AG10803 (cell line): ENCODE measurements at places on chromosomes 16 and 17.

DNA sequence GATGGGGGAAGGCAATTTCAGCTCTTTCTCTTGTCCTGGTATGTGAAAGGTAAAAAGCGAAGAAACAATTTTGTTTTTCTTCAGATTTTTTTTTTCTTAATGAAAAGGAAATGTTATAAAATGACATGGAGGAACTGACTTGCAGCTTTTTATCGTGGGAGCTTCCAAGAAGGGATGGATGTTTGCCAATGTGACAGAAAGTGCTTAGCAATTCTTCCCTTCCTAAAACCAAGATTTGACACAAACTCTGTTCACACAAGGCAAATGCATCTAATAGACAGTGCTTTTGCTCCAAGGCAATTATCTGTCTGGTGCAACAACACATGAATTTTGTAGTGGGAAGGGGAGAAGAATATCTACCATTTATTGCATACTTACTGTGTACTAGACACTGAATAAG, 988.5 kb downstream of the CDH11 start:
- DNase-seq = peak; percentile 13

- no peak for DNase-seq
These were observed 88.1 kb downstream of the AMFR start for GRCh38 chr16:56337131-56337857.

DNA sequence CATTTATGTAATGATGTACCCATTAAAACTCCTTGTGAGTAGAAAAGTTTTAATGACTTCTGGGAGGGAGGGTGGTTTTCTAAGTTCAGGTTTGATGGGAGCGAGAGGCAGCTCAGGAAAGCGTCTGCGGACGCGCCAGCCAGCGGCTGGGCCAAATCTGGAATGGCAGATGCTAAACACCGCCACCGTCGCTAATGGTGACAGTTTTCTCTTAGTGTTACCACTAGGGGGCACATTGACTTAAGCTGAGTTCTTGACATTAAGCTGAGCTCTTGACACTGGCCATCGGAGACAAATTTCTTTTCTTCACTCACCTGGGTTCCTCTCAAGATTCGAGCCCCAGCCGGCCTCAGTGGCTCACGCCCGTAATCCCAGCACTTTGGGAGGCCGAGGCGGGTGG, 6.7 kb downstream of the TRPV1 start:
- peak; percentile 12 for DNase-seq

- DNase-seq = peak; percentile 83
These were observed 6.7 kb upstream of the PHKG2 start for GRCh38 chr16:30741461-30741914.

DNA sequence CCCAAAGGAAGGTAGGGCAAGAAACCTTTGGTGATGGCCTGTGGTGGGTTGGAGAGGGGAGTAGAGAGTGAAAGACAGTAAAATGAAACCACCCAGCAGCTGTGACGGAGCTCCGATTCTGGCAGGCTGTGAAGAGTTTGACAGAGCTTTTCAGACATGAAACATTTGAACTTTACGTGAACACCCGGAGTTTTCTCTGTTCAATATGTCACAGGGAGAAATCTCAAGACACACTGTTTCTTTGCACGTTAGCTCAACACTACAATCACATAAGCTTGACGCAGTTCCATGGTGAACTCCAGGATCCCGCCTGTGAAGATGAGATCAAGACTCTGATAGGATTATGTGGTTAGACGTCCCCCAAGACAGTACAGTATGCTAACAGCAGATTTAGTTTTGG, 79.6 kb upstream of the CDH11 start:
- peak; percentile 34 for DNase-seq

GRCh38 chr16:12907670-12908233, 6.4 kb downstream of the SHISA9 start:
- no peak for DNase-seq

DNA sequence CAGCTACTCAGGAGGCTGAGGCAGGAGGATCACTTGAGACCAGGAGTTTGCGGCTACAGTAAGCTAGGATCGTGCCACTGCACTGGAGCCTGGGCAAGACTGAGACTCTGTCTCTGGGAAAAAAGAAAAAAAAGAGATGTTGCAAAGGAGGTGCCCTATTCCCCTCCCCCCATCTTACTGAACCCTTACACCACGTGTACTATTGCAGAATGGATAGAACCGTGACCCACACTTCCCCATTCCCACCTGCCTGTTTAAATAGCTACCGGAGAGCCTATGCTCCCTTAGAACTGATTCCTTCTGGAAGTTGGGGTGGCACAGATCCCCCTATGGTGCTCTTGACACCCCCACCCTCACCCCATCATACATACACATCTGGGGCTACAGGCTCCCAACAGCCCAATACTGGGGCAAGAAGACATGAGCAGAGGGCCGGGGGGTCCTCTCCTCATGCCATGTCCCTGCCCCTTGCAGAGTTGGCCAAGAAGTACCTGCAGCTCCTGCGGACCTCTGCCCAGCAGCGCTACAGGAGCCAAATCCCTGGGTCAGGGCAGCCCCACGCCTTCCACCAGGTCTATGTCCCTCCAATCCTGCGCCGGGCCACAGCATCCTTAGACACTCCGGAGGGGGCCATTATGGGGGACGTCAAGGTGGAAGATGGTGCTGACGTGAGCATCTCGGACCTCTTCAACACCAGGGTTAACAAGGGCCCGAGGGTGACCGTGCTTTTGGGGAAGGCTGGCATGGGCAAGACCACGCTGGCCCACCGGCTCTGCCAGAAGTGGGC, 35.7 kb downstream of the NLRC5 start:
- DNase-seq = no peak

GRCh38 chr16:58021661-58022551, 3.6 kb upstream of the MMP15 start:
- DNase-seq = peak; percentile 70

DNA sequence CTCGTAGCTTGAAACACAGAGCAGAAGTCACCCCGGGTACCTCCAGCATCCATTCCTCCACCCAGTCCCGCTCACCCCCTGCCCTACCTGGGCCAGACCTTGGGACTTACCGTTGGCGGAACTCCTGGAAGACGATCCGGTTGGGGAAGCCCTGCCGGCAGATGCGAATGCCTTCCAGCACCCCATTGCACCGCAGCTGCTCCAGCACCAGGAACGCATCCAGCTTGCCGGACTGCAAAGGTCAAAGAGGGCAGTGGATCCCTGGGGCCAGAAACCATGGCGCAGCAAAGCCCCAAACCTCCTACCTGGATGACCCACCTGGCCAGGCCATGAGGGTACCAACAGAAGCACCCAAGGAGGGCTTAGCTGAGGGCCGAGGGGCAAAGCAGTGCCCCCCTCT, 97.9 kb downstream of the NDE1 start:
- DNase-seq = no peak

- DNase-seq = peak; percentile 22
These were observed 504 bp downstream of the ERBB2 start for GRCh38 chr17:39700148-39700987.

DNA sequence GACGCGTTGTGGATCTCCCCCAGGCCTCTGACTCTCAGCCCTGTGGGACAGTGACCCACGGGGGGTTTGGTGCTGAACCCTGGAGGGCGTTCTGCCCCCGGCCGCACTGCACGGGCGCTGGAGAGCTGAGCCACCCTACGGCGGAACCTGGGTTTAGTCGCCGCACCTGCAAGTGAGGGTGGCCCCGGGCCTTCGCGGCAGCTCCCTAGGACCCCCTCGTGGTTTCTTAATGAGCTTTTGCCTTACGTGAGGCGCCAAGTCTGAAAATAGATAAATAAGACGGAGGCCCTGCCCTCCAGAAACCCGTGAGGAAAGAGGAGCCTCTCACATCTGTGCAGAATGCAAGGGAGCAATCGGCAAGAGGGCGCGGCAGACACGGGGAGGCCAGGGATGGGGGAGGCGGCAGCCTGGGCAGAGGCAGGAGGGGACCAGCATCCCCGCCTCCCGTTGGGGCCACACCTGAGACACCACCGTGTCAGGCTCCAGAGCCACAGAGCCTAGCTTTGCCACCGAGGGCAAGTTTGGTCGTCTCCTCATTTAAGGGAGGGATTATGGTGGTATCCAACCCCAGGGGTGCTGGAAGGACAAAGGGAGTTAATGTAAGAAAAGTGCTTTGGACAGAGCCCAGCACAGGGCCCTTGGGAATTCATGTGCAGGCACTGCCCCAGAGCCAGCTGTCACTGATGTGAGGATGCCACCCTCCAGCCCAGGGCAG, 153.2 kb upstream of the CHMP6 start:
- no peak for DNase-seq

GRCh38 chr17:31132977-31133376, 38.2 kb downstream of the NF1 start:
- DNase-seq = no peak

DNA sequence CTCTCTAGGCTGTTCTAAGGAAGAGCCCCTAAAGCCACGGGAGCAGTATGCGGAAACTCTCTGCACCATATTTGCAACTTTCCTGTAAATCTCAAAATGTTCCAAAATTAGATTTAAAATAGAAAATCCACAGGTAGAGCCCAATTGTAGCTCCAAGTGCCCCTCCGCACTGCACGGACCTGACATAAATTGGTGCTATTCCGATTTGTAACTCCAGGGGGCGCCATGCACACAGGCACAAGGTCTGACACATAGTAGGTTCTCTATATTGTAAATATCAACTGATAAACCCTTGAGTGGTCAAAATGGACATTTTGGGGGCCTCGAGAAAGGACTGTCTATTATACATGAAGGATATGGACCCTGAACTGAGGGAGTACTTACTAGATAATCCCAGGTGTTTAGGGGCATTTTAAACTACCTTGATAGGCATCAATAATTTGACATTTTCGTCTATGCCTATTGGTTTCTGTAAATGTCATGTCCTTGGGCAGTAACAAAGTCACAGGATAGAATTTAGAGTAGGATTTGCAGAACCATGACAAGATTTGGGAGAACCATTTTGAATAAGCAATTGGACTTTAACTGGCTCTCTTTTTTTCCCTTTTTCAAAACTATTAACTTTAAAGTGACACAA, 36.6 kb upstream of the TMEM132E start:
- peak; percentile 8 for DNase-seq

DNA sequence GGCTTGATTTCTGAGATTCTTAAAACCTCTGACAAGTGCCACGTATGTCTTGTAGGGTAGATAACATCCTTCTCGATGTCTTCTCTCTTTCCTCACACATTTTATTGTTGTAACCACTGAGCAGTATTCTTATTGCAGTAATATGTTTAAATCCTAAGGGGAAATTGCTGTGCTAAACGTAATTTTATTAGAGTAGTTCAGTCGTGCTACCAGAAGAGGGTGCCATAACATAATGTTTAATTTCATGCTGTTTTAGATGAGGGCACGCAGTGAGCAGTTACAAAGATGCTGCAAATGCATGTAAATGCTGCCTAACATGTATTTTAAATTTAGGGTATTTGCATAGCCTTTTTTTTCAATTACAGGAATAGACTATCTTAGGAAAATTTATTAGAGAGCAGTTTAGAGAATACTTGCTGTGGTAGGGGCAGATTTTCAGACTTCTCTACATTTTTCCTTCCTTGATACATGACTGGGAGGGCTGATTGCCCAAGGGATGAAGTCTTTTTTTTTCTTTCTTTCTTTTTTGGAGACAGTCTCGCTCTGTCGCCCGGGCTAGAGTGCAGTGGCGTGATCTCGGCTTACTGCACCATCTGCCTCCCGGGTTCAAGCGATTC, 51.7 kb downstream of the GAN start:
- DNase-seq = peak; percentile 47

- peak; percentile 38 for DNase-seq
These were observed 140.4 kb downstream of the PMP22 start for GRCh38 chr17:15124746-15125145.

DNA sequence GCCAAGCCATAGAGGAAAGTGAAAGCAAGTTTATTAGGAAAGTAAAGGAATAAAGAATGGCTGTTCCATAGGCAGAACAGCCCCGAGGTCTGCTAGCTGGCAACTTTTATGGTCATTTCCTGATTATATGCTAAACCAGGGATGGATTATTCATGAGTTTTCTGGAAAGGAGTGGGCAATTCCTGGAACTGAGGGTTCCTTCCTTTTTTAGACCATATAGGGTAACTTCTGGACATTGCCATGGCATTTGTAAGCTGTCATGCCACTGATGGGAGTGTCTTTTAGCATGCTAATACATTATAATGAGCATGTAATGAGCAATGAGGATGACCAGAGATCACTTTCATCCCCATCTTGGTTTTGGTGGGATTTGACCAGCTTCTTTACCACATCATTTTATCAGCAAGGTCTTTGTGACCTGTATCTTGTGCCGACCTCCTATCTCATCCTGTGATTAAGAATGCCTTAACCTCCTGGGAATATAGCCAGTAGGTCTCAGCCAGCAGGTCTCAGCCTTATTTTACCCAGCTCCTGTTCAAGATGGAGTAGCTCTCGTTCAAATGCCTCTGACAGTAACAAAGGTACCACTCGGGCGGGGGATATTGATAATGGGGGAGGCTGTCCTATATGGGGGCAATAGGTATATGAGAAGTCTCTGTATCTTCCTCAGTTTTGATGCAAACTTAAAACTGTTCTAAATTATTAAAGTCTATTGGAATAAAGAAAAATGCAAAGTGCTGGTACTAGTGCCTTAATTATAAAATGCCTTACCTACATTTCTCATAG, 38.9 kb upstream of the HELZ start:
- no peak for DNase-seq

DNA sequence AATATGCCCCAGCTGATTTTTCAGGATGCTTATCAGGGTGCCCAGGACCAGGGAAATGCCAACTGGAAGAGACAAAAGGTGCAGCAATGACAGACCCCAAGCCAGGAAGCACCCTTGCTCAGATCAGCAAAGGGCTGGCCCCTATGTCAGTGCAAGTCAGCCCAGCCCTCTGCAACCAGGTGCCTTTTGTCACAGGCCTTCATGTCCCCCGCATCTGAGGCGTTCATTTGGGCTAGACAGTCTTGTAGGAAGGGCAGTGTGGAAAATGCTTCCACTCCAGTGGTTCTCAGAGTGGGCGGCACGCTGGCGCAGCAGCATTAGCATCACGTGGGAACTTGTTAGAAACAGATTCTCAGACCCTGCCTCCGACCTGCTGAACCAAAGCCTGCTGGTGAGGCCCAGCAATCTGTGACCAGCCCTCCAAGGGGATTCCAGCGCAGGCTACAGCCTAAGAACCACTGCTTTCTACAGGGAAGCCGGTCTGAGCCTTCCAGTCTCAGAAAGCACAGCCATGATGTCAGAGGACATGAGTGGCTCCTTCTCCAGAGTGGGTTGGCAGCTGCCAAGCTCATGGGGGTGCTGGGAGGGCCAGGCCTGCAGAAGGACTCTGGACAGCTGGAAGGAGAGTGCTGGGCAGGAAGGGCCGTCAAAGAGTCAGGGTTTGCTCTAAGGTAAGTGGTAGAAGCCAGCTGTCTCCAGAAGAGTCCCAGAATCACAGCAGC, 13.1 kb downstream of the SLC47A2 start:
- DNase-seq = no peak

- DNase-seq = no peak
These were observed 64.8 kb downstream of the TUBD1 start for GRCh38 chr17:59827721-59828477.

DNA sequence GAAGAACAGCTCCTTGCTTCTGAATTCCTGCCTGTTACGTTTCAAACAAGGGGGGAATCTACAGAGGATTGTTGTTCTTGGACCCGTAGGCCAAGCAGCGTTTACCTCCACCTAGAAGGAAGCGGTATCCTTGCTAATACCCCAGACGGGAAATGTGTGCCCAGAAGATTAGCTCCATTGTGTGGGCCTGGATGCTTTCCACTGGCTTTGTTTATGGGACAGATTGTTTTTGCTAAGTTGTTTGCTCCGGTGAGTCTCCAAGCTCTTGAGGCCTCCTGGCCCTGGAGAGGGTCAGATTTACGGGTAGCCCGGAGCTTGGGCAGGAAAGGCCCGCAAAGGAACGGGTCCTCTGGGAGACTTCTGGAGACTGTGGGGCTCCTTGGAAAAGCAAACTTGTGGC, 28.4 kb upstream of the MRTFB start:
- no peak for DNase-seq
